ENCODE measurements at places on chromosomes 7 and 10.
A peak's percentile ranks its signal among the peaks of the same experiment; 100 is the strongest.

GRCh38 chr10:16732376-16732775 is 84.8 kb downstream of the RSU1 start:
- DNase-seq, result no peak

DNA sequence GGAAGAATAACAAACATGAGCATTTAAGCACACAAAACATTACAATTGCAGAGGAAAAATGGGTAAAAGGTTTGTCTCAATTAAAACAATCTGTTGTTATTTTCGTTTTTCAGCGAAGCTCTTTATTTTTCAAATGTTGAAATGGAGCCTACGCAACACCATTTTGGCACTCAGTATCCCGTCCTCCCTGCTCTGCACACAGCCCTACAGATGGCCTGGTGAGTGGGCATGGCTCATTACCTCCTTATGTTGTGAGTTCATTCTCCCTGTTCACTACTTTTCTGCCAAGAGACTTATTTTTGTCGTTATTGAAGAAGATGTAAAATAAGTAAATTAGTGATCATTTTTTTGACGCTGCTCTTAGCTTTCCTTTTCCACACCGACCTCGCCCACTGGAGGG is 167.8 kb upstream of the CXCL12 start:
- no peak for DNase-seq

GRCh38 chr10:34420273-34420672 is 394.8 kb downstream of the PARD3 start:
- DNase-seq, result no peak

GRCh38 chr7:36054637-36055036 is 98.4 kb upstream of the EEPD1 start:
- no peak for DNase-seq

- DNase-seq, result peak; percentile 32
Observed at GRCh38 chr10:124026589-124026939, 66.8 kb downstream of the CHST15 start.

DNA sequence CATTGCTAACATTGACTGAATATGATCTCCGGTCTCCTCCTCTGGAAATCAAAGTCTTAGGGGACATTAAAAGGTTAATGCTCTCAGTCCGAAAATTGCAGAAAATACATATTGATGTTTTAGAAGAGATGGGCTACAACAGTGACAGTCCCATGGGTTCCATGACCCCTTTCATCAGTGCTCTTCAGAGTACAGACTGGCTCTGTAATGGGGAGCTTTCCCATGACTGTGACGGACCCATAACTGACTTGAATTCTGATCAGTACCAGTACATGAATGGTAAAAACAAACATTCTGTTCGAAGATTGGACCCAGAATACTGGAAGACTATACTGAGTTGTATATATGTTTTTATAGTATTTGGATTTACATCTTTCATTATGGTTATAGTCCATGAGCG is 39.2 kb downstream of the SAMD8 start:
- DNase-seq, result no peak

Measured in neural progenitor cell (in vitro differentiated cells).